Neural progenitor cell (in vitro differentiated cells): ENCODE measurements at places on chromosomes 2 and 18. TPM values are rescaled to one million over a fixed set of nuclear protein-coding genes. Genes with fewer than 3 reads are reported as not detected.
A peak's percentile ranks its signal among the peaks of the same experiment; 100 is the strongest.

DNA sequence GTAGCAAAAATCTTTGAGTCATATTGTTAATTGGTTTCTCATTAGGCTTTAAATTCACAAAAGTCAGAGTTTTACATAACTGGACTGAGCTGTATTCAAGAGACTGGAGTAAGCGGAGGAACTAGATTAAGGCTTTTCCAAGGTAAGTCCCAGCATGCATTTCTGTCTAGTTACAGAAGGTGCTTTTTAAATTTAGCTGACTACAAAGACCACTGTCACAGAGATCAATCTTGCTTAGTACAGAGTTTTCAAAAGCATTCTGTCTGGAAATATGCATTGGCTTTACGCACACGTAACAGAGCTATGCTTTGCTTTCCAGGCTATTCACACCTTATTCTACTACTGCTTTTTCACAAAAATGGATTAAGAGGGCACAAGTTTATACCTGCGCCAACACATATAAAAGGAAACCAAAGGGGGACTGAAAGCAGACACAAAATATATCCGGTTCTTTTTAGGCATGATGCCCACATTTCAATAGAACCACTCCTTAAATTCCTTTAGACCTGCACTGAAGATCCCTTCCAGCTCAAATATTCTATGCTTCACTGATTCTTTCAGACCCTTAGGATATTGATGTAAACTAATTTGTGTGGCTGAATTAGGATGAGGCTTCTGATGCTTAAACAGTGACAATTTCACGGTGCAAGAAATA is 560.7 kb upstream of the CRIM1 start:
- H3K27ac ChIP-seq: no peak overlapping the region
- no peaks in the 10 kb centered on the region for H3K27me3 ChIP-seq
- H3K36me3 ChIP-seq: no peaks in the 10 kb centered on the region
- H3K4me3 ChIP-seq: no peak overlapping the region

SPP2 gene
- total RNA-seq: not detected in 2 replicates

DNA sequence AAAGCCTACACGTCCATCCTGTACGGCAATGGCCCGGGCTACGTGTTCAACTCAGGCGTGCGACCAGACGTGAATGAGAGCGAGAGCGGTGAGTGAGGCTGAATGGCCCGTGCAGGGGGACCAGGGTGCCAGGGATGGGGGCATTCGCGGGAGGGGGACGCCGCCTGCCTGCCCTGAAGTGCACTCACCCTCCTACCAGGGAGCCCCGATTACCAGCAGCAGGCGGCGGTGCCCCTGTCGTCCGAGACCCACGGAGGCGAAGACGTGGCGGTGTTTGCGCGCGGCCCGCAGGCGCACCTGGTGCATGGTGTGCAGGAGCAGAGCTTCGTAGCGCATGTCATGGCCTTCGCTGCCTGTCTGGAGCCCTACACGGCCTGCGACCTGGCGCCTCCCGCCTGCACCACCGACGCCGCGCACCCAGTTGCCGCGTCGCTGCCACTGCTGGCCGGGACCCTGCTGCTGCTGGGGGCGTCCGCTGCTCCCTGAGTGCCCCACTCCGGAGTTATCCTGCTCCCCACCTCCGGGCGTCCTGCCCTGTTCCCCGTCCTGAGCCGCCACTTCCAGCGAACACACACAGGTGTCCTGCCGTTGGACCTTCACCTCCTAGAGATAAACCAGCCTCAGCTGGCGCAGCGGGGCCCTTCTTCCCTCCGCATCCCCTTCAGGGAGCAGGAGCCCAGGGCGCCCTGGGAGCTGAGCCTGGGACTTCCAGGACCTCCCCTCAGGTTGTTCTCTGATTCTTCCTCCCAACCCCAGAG is 2.9 kb downstream of the ALPI start:
- no peak overlapping the region for H3K4me3 ChIP-seq
- no peak for DNase-seq
- no peaks in the 10 kb centered on the region for H3K4me1 ChIP-seq
- H3K27ac ChIP-seq: no peak overlapping the region
- H3K27me3 ChIP-seq: no peaks in the 10 kb centered on the region

DNA sequence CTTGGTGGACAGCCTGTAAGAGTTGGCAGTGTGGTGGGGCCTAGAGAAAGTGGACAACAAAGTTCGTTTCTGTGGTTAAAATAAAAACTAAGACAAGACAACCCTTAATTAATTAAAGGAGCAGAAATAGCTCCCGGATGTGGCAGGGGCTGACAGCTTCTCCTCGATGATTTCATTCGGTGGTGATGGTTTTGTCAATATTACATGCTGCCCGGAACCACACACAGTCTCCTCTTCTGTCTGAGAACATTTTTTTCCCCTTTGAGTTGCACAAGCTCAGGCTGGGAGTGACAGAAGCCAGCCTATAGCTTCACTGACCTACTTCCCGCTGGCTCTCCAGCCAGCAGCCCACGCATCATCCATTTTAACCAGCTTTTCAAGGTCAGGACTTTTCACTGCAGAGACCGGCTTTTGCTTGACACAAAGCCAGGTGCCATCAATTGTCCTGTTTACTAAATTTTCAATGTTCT is 378.8 kb downstream of the SLC4A3 start:
- H3K36me3 ChIP-seq: no peaks in the 10 kb centered on the region
- no peak overlapping the region for H3K27ac ChIP-seq
- H3K4me1 ChIP-seq: no peaks in the 10 kb centered on the region
- no peak for DNase-seq
- H3K4me3 ChIP-seq: no peak overlapping the region

DNA sequence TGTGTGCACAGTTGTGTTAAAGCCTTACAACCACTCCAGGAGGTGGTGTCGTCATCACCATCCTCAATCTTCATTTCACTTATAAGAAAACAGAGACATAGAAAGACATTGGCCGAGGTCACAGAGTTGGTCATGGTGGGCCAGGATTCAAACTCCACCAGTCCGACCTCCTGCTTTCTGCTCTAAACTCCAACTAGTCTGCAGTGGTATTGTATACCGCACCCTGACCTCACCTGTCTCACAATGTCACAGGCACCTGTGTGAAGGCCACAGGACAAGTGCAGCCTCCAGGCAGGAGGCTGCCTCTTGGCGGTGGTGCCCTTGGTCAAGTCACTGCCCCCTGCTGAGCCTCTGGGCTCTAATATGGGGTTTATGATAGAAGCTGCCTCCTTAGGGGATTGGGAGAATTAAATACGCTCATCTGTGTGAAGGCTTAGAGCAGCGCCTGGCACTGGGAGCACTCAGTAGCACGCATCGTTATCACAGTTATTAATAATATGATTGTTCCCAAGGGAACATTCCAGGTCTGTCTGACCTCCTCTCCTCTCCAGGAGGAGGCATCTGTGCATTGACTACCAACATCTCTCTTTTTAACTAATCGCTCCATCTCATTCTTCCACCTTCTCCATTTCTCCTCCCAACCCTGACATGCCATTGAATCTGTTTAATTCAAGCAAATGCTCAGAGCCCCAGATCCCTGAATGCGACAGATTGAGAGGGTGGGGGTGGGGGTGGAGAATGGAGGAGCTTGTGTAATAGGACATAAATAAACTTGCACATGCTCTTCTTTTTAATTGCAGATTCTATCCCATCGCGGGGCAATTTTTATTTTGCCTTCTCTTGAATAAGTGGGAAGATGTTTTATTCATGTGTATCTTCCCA is 112.7 kb downstream of the MCFD2 start:
- H3K27me3 ChIP-seq: no peaks in the 10 kb centered on the region
- H3K36me3 ChIP-seq: no peaks in the 10 kb centered on the region
- H3K4me3 ChIP-seq: no peak overlapping the region

DNA sequence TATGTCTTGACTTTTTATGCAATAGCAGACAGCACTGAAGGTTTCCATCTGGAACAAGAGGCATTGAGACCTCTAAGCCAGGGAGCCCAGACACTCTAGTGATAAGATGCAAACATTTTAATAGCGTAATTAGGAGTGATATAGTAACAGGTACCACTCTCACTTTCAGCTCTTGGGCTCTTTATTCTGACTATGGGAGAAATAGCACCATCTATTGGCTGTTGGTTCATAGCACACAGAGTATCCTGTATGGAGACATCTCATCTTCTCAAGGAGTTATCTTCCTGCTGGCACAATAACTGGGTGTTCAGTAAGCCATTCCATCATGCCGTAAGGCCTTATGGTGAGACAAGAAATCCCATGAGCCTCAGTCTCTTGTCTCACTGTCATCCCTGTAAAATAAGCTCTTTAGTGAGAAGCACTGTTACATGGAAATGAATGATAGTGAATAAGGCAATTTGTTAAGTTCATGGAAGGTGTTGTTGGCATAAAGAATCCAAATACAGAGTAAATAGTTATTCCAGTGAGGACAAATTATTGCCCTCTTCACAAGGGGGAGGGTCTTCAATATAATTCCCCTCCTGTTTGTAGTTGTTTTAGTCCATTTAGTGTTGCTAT is 48.3 kb downstream of the THUMPD2 start:
- no peaks in the 10 kb centered on the region for H3K27me3 ChIP-seq
- no peak overlapping the region for H3K27ac ChIP-seq
- peak; percentile 39 for DNase-seq
- H3K4me3 ChIP-seq: no peak overlapping the region
- H3K36me3 ChIP-seq: no peaks in the 10 kb centered on the region
- no peaks in the 10 kb centered on the region for H3K4me1 ChIP-seq

GRCh38 chr2:138713069-138713496 is 67.1 kb downstream of the NXPH2 start:
- no peak overlapping the region for H3K4me3 ChIP-seq
- no peak overlapping the region for H3K27ac ChIP-seq
- H3K27me3 ChIP-seq: no peaks in the 10 kb centered on the region
- H3K4me1 ChIP-seq: peaks cover 6% of the 10 kb centered on the region
- no peak for DNase-seq

GRCh38 chr18:63477968-63478367 is 1.2 kb downstream of the SERPINB5 start:
- H3K36me3 ChIP-seq: no peaks in the 10 kb centered on the region
- H3K4me3 ChIP-seq: no peak overlapping the region
- DNase-seq: no peak
- H3K27ac ChIP-seq: no peak overlapping the region
- no peaks in the 10 kb centered on the region for H3K27me3 ChIP-seq
- H3K4me1 ChIP-seq: no peaks in the 10 kb centered on the region

RPIA gene
- total RNA-seq: 9.9 and 11.5 TPM in 2 replicates

RAPH1 gene
- 9.3 and 11.2 TPM in 2 replicates for total RNA-seq

CDK5R2 gene
- 0.09 TPM in 1 of 2 replicates, not detected in the other for total RNA-seq

DNA sequence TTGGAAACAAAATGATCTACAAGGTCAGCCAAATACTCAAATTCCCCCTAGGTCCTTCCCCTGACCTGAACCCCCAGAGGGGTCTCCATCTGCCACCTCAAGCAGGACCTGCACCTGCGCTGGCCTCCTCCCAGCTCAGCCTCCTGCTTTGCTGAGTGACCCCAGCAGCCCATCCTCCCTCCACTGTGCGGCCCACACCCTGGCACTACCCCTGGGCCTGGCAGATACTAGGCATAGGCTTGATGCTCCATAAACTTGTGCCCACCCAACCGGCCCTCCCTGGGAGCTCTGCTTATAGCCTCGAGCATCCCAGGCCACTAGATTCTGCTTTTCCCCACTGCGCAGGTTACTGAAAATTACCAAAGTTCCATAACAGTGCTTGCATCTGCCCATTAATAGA is 156.2 kb downstream of the HDAC4 start:
- H3K36me3 ChIP-seq: no peaks in the 10 kb centered on the region
- no peak overlapping the region for H3K27ac ChIP-seq
- no peak for DNase-seq
- no peaks in the 10 kb centered on the region for H3K27me3 ChIP-seq
- H3K4me1 ChIP-seq: peaks cover 37% of the 10 kb centered on the region

DNA sequence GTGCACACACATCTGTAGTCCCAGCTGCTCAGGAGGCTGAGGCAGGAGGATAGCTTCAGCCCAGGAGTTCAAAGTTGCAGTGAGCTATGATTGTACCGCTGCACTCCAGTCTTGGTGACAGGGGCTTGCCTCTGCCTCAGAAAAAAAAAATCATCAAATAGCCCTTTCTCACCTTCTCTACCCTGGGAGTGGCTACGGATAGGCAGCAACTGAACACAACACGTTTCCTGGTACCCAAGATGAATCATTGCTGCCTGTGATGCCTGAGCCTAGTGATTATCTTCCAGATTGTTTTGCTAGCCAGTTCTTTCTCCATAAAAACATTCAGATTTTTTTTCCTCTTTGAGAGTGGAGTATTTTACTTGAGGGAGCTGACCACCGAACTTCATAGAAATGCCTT is 13.5 kb downstream of the INPP4A start:
- no peak overlapping the region for H3K4me3 ChIP-seq
- H3K27ac ChIP-seq: no peak overlapping the region
- no peaks in the 10 kb centered on the region for H3K36me3 ChIP-seq
- peaks cover 4% of the 10 kb centered on the region for H3K4me1 ChIP-seq
- DNase-seq: no peak

GRCh38 chr2:57891086-57891712 is 155.4 kb upstream of the VRK2 start:
- no peak overlapping the region for H3K27ac ChIP-seq
- H3K4me1 ChIP-seq: no peaks in the 10 kb centered on the region
- no peak overlapping the region for H3K4me3 ChIP-seq
- no peak for DNase-seq

- H3K4me3 ChIP-seq: no peak overlapping the region
- H3K4me1 ChIP-seq: no peaks in the 10 kb centered on the region
- peak; percentile 65 for DNase-seq
These were observed 256.3 kb upstream of the PKDCC start for GRCh38 chr2:41791523-41791922.

DNA sequence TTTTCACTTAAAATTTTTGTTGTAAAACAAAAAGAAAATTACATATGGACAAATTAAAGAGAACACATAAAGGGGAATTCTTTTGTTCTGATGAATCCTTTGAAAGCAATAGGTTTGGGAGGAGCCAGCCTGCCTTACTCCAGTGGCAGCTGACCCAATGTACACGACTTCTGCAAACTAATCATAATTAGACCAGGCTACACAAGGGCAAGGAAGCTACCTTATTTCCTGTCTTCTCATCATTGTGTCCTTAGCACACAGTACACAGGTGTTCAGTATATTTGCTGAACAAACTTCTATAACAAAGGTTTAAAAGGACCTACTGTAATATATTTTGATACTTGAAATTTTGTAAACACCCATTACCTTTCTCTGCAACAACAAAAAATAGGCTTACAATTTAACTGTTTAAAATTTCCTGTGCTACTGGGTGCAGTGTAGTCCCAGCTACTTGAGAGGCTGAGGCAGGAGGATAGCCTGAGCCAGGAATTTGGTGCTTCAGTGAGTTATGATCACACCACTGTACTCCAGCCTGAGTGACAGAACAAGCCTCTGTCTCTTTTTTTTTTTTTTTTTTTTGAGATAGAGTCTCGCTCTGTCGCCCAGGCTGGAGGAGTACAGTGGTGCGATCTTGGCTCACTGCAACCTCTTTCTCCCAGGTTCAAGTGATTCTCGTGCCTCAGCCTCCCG is 18.9 kb downstream of the KCNG3 start:
- no peak for DNase-seq
- no peak overlapping the region for H3K4me3 ChIP-seq
- H3K4me1 ChIP-seq: no peaks in the 10 kb centered on the region
- H3K27ac ChIP-seq: no peak overlapping the region

GRCh38 chr2:70565039-70565731 is 11.6 kb upstream of the TGFA start:
- peaks cover 24% of the 10 kb centered on the region for H3K4me1 ChIP-seq
- DNase-seq: peak; percentile 65
- no peaks in the 10 kb centered on the region for H3K27me3 ChIP-seq
